Vagina (tissue), 2 donors: ENCODE measurements at places on chromosomes 16 and 17. TPM values are rescaled to one million over a fixed set of nuclear protein-coding genes. Genes with fewer than 3 reads are reported as not detected.

Gene ST6GALNAC2
- 24.8 TPM for total RNA-seq

Gene PSME3
- 70.0 TPM for total RNA-seq

Gene ABCA5
- 50.6 TPM for total RNA-seq

Gene DNAH17
- 2.0 TPM for total RNA-seq

Gene MAP3K3
- total RNA-seq, result 35.4 TPM

Gene TNFSF12
- total RNA-seq, result 60.6 TPM

- DNase-seq, result no peak
Observed at GRCh38 chr16:54359081-54359480, 72.5 kb upstream of the IRX3 start.

DNA sequence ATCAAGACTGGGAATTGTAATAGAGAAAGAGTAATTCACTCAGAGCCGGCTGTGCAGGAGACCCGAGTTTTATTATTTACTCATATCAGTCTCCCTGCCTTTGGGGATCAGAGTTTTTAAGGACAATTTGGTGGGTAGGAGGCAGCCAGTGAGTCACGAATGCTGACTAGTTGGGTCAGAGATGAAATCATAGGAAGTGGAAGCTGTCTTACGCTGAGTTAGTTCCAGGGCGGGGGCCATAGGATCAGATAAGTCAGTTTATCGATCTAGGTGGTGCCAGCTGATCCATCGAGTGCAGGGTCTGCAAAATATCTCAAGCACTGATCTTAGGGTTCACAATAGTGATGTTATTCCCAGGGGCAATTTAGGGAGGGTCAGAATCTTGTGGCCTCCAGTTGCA, 20.2 kb upstream of the GUCY2D start:
- no peak for DNase-seq

DNA sequence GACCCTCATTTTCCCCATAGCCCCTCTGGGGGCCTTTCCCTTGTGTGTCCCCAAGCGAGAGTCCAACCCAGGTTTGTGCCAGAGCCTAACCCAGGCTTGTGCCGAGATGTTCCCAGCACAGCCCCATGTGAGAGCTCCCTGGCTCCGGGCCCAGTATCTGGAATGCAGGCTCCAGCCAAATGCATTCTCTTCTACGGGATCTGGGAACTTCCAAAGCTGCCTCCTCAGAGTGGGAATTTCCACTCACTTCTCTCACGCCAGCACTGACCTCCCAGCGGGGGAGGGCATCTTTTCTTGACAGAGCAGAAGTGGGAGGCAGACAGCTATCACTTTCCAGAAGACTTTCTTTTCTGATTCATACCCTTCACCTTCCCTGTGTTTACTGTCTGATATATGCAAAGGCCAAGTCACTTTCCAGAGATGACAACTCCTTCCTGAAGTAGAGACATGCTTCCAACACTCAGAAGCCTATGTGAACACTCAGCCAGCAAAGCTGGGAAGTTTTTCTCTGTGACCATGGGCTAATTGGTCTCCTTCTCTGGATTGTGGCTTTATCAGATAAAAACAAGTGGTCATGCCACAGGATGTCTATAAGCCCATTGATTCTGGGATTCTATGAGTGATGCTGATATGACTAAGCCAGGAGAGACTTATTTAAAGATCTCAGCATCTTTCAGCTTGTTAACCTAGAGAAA, 2.5 kb upstream of the CCL2 start:
- DNase-seq, result peak; percentile 95

GRCh38 chr17:72656130-72656763, 436.2 kb downstream of the SLC39A11 start:
- no peak for DNase-seq
